ENCODE measurements at places on chromosomes 1 and 21.

DNA sequence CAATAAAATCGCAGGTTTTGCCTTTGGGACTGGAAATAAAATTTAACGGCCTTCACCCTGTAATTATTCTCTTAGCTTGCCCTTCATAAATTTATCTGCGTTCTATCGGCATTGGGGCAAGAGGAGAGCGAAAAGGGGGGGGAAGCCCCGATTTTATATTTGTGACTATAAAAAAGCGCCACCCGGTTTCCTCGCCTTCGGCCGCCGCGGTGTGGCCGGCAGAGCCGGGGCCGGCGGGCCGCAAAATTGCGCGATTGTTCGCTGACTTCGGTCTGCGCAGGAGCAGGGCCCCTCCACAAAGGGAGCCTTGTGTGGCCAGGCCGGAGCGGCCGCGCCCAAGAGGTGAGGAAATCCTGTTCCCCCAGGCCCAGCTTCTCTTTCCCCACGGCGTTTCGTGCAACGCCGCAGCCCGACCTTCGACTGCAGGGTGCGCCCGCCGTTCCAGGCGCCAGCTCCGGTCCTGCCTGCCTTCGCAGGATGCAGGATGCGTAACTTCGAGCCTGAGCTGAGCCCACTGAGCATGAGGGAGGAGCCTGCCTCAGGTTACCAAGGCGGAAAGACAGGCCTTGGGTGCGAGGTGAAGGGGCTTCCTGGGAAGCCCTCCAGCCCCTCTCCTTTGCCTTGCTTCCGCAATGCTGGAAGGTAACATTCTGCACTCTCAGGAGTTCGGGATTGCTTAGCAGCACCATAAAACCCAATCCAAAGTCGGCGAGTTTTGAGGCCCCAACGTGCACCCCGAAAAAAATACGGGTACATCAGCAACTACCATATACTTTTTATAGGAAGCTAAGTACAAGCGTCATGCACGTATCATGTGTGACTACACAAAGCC lies 4.9 kb upstream of the TBX15 start:
- no peak for DNase-seq

DNA sequence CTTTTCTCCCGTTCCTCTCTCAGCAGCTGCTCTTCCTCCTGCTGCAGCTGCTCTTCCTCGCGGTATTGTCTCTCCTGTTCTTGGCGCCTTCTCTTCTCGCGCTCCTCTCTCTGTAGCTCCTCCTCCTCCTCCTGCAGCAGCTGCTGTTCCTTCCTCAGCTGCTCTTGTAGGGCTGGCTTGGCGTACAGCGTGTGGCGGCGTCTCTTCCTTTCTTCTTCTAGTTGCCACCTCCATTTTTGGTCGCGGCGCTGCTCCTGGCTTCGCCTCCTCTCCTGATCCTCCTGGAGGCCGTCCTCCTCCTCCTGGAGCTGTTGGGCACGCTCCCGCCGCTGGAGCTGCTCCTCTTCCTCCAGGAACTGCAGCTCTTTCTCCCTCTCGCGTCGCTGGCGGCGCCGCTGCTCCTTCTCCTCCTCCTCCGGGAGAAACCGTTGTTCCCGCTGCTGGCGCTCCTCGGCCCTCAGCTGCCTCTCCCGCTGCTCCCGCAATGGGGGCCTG lies 4.8 kb downstream of the TCHH start:
- DNase-seq: no peak

- DNase-seq: no peak
Measured at GRCh38 chr1:204464701-204465100, 29.9 kb downstream of the PIK3C2B start.

DNA sequence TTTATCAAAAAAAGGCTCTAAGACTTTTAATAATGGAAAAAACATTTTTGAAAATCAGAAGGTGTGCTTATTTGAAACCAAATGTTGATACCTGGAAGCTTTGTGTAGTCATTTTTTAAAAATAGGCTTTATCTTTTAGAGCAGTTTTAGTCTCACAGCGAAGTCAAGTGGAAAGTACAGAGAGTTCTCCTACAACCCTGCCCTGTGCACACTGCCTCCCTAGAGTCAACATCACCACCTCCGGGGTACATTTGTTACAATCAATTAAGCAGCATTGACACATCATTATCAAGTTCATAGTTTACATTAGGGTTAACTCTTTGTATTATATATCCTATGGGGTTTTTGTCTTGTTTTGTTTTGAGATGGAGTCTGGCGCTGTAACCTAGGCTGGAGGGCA lies 10.7 kb upstream of the ERO1B start:
- no peak for DNase-seq

DNA sequence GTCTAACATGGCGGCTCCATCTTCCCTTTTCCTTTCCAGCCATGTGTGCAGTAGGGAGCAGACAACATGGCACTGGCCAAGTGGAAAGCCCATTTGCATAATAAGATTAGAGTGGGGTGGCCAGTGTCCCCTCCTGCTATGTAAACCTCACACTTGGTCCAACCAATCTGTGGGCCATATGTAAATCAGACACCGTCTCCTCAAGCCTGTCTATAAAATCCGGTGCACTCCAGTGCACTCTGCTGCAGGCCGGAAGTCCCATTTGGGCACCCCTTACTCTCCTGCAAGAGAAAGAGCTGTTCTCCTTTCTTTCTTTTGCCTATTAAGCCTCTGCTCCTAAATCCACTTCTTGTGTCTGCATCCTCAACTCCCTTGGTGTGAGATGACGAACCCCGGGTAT lies 44.1 kb downstream of the OLFML3 start:
- DNase-seq: no peak

- DNase-seq: no peak
Measured at GRCh38 chr1:210298296-210298695, 30.4 kb upstream of the HHAT start.

- no peak for DNase-seq
Measured at GRCh38 chr1:172717722-172718465, 59.0 kb downstream of the FASLG start.

GRCh38 chr1:221543529-221544120 lies 198.3 kb downstream of the DUSP10 start:
- no peak for DNase-seq

DNA sequence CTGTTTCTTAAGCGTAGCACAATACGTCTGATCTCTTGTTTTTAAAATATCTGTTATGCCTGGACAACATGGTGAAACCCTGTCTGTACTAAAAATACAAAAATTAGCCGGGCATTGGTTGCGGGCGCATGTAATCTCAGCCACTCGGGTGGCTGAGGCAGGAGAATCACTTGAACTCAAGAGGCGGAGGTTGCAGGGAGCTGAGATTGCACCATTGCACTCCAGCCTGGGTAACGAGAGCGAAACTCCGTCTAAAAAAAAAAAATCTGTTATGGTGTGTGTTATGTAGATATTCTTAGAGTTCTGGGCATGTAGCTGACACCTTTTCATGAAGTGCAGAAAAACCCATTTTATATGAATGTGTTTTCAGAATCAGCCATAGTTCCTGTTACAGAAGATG lies 38.2 kb downstream of the RABGAP1L start:
- DNase-seq: no peak

GRCh38 chr1:203424861-203425662 lies 50.5 kb upstream of the PRELP start:
- no peak for DNase-seq

GRCh38 chr1:39352881-39353280 lies 138.6 kb upstream of the BMP8A start:
- DNase-seq: no peak

DNA sequence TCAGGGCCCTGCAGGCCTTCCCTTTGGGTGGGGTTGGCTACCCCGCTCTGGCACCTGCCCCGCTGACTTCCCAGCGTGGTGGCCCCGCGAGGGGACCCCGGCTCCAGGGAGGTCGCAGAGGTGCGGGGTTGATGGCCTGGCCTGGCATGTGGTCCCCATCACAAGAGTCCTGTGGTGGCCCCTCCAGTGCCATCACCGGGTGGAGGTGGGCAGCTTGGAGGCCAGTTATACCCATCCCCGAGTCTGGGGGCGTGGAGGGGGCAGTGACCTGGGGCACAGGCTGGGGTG lies 26.8 kb downstream of the PRMT2 start:
- no peak for DNase-seq

DNA sequence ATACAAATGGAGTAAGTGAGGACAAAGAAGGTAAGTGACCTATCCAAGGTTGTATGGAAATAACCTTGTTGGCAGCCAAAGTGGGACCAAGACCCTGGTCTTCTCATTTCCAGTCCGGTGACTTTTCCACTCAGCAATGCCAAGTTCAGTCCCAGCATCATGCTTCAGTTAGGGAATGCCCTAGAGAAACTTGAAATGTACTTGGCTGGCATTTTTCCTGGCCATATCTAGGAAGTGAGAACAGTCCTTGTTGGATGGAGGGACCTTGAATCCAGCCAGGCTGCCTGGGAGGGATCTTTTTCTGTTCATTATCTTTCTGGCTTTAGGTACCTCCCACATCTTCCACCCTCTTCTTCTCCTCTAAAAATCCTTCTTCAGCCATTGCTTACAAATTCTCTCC lies 76.8 kb upstream of the UBE2U start:
- DNase-seq: no peak

DNA sequence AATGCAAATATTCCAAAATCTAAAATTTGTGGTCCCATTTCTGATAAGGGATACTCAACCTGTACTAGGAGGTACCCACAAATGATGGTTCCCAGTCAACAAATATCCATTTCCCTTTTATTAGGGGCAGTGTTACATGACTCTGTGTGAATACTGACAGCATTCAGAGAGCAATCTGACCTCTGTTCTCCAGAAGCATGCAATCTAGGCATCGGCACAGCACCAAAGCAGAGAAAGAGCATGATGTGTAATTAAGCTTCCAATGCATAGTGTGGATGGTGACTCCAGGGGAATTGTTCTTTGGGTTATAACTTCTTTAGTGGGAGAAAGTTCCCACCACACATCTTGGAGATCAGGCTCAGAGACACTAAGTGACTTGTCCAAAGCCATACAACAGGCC lies 71.6 kb downstream of the ELAVL4 start:
- DNase-seq: no peak

DNA sequence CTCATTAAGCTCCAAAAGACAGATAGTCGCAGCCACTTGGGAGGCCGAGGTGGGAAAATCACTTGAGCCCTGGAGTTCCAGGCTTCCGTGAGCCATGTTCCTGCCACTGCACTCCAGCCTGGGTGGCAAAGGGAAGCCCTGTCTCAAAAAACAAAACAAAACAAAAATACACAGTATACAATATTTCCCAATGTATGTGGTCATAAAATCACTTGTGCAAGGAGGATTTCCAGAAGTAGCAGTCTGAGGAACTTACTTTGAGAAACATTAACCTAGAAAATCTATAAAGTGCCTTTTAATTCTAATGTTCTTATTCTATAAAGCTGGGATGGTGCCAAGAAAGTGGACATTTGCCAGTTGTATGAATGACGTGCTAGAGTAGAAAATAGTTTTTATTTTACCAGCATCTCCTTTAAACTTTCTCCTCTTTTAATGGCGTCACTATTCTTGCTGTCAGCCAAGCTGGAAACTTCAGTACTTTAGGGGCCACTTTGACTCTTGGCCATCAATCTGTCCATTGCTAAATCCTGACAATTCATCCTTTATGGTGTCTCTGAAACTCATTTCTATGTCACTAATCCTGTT lies 22.5 kb downstream of the FAM177B start:
- no peak for DNase-seq

DNA sequence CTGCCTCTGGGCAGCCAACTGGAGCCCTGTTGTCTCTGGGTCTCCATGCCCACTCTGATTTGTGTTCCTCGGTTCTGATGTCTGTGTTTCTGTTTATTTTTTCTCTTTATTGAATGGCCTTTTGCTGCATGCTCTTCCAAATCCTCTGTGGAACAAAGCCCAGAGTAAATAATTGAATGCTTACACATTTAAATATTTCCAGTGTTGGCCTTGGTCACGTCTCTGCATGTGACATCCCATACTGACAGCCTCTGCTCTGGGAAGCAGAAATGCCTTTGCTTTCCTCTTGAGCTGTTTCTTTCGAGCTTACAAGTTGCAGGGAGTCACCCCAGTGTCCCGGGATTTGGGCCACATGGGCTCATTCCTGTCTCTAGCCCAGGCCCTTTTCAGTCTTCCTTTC lies 267.9 kb downstream of the PTPRU start:
- no peak for DNase-seq

GRCh38 chr21:38976900-38977299 lies 171.2 kb downstream of the ETS2 start:
- DNase-seq: no peak
